ENCODE measurements at places on chromosomes 1 and 21.
A peak's percentile ranks its signal among the peaks of the same experiment; 100 is the strongest.

GRCh38 chr1:86596224-86596623 lies 49.3 kb downstream of the CLCA4 start:
- DNase-seq: no peak

GRCh38 chr1:205601205-205601604 lies 30.6 kb downstream of the ELK4 start:
- peak; percentile 46 for DNase-seq

DNA sequence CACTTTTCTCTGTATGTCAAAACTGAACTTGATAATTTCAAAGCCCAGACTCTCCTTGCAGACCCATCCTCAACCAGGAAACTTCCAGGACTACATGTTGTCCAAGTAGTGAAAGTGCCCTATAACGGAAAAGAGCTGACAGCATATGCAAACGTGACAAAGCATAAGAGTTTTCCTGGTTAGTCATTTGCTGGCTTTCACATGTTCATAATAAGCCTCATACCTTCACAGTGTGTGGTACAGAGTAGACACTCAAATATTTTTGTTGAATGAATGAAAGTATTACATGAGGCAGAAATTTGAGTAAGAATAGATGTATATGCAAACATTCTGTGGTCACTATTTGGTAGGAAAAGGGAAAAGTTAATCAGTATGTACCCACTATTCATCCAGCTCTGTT lies 473.3 kb downstream of the MRPL39 start:
- no peak for DNase-seq

GRCh38 chr21:39867198-39867650 lies at the start of gene PCP4:
TSS of gene PCP4 (plus strand) at chr21:39867438. CDS start at chr21:39867502, 64 bp downstream.
- peak; percentile 56 for DNase-seq

- peak; percentile 30 for DNase-seq
These were observed 36.6 kb downstream of the GJA5 start for GRCh38 chr1:147723691-147724323.

DNA sequence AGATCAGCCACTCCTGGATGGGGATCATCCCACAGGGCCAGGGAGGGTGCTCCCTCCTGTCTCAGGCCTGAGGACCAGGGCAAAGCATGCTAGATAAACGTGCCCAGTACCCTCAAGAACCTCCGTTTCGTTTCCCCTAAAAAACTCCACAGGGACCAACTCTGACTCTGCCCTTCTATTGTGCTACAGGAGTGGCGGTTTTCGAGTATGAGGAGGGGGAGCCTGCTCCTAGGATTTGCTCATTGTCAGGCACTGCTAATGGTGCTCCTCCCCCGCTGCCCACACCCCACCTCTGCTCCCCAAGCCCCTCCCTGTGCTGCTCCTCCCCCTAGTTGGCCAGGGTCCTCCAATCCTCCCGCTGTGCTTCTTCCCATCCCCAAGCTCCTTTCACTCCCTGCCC lies 32.0 kb downstream of the PGBD5 start:
- no peak for DNase-seq

GRCh38 chr1:89512996-89513720 lies 11.5 kb upstream of the LRRC8B start:
- DNase-seq: no peak

- no peak for DNase-seq
These were observed 16.1 kb upstream of the KCNA3 start for GRCh38 chr1:110690709-110691365.

DNA sequence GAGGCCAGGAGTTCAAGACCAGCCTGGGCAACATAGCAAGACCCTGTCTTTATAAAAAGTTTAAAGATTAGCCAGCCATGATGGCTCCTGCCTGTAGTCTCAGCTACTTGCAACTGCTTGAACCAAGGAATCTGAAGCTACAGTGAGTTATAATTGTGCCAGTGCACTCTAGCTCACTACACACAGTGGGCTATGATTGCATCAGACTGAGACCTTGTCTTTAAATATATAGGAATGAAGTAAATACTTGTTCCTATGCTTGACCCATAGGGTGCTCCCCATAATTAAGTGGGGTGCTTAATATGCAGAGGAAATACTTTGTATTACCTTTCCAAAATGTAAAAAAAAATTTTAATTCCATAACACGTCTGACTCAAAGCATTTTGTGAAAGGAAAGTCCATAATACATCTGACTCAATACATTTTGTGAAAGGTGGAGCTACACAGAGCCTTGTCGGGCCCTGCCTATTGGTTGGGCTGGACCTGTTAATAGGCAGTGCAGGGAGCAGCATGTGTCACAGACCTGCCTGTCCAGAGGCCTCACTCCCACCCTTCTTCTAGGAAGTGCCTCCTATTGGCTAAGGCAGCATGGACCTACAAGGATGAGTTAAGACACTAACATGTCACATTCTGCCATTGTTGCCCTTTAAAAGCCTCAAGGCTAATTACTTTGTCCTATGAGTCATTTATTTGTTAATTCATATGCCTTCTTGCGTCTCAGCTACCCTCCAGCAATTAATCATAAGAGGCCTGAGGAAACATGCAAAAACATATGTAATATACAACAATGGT lies 33.6 kb downstream of the CD58 start:
- no peak for DNase-seq

- DNase-seq: no peak
These were observed 689.7 kb upstream of the PRMT6 start for GRCh38 chr1:106366627-106367319.

DNA sequence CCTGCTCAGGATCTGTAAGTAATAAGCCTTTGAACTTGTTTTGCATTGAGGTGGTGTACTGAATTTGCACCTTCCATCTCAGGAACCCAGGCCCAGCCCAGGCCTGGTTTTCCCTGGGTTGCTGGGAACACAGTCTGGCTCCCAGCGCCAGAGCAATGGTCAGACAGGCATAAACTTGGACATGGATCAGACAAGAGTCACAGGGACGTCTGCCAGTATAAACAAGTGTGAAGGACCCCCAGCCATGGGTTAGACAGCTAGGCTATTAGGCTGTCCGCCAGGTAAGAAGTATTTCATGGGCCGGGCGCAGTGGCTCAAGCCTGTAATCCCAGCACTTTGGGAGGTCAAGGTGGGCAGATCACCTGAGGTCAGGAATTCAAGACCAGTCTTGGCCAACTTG lies 5.5 kb downstream of the IFNLR1 start:
- no peak for DNase-seq

GRCh38 chr1:178644308-178645120 lies 80.5 kb upstream of the RALGPS2 start:
- no peak for DNase-seq

DNA sequence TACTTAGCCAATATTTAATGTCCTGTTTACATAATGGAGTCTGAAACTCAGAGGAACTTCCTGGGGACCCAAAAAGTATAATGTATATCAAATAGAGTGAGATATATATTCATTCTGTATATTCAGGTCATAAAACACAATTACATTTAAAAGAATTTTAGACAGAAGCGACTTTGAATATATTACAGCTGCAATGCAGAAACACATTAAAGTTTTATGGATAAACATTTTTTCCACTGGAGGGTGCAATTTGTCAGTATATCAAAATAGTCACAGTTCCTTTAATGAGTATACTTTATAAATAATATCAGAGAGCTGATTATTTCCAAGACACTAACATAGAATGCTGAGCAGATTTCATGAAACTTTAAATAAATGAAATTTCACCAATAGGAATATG lies 43.9 kb upstream of the CRB1 start:
- no peak for DNase-seq

DNA sequence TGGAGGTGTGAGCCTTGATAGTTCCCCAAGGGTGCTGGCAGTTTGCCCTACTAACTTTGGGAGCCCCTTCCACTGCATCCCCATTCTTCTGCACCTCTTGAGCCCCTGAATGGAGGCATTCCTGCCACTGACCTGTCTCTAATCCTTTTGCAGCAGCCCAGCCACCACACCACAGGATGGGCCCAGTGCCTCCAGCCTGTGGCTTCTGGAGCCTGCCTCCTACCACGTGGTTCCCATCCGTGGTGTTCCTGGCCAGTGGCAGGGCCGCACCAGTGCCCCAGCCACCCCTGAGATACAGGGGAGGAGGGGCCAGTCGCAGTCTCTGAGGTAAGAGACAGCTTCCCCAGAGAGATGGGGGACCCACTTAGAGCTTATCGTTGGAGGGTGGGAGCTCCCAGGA lies 14.4 kb downstream of the INAVA start:
- DNase-seq: no peak

GRCh38 chr1:117584181-117584580 lies 21.7 kb upstream of the TENT5C start:
- no peak for DNase-seq
